ENCODE measurements at places on chromosomes 6 and 20.

- no peak for DNase-seq
Observed at GRCh38 chr20:24366336-24367004, 103.0 kb upstream of the SYNDIG1 start.

- DNase-seq, result no peak
Observed at GRCh38 chr6:169274781-169275180, 21.1 kb upstream of the THBS2 start.

DNA sequence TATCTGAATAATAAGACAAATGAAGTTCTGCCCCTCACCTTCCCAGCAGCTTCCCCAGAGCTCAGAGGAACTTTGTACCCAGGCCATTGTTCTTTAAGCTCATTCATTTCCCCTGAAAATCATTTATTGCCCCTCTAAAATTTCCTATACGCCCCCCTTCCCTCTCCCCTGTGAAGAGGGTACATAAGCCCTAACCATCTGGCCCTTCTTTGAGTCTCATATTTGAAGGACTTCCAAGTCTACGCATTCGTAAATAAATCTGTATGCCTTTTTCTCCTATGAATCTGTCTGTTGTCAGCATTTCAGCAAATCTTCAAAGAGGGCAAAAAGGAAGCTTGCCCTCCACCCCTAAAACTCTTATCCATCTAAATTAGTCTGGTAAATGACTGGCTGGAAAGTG, 73.1 kb upstream of the DST start:
- DNase-seq, result no peak

- no peak for DNase-seq
Observed at GRCh38 chr6:21741221-21742109, 147.9 kb downstream of the SOX4 start.

- DNase-seq, result no peak
Observed at GRCh38 chr20:31845300-31845863, at the start of gene FOXS1. Gene FOXS1 (minus strand): TSS chr20:31845604. CDS start chr20:31845542, 62 bp downstream.

GRCh38 chr6:1729133-1729749, 119.5 kb downstream of the FOXC1 start:
- DNase-seq, result no peak

GRCh38 chr20:22020201-22020600, 314.7 kb downstream of the PAX1 start:
- no peak for DNase-seq

GRCh38 chr6:37204014-37204751, 34.2 kb downstream of the PIM1 start:
- no peak for DNase-seq

DNA sequence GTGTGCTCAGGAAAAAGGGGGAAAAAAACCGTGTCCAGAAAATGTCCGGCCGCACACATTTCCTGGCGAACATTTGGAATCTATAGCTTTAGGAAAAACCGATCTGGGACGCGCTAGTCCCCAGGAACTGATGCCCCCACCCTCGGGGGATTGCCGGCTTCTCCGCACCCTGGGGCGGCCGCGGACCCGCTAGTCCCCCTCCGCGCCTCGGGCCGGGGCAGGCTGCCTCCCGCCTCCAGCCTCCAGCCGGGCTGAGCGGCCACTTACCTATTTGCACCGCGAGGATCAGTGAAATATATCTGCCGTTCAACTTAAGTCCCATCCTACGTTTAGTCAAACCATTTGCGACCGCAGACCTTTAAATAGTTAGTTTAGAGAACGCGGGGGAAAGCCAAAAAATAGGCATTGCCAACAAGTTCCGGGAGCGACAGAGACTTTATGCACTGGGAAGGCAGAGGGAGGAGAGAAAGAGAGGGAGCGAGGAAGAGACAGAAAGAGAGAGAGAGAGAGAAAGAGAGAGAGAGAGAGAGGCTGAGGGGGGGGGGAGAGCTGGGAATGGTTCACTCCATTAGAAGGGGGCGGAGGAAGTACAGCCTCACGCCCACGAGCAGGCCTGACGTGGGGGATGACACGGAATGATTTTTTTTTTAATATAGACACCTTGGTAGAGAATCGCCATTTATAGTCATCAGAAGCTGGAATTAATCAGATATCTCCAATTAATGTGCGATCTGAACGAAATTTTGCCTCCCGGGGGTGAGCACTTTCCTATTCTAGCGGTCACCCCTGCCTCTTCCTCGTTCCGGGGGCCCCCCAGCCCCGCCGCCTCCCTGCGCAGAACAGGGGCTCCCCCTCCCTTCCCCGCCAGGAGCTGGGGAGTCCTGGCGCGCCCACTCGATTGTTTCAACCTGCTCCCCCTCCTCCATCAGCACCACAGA, at the start of gene NRN1:
NRN1 (minus strand) TSS at position 498 of the 938 bp plus-strand sequence; CDS start at position 322, 176 bp downstream.
- DNase-seq, result no peak

DNA sequence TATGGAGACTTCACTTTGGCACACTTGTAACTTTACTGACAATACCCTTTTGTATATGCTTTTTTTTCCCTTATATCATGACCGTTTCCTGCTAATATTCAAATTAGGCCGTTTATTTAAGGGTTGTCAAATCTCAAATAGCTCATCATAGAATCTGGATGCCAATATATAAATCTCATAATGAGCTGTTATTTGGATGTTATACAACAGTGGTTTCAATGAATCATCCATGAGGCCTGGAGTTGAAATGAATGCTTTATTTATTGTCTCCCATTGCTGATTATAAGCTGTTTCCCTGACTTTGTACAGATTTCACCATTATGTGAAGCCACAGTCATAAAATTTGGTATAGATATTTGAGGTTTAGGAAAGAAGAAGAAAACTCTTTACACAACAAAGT, 256.1 kb downstream of the PLCB1 start:
- no peak for DNase-seq

DNA sequence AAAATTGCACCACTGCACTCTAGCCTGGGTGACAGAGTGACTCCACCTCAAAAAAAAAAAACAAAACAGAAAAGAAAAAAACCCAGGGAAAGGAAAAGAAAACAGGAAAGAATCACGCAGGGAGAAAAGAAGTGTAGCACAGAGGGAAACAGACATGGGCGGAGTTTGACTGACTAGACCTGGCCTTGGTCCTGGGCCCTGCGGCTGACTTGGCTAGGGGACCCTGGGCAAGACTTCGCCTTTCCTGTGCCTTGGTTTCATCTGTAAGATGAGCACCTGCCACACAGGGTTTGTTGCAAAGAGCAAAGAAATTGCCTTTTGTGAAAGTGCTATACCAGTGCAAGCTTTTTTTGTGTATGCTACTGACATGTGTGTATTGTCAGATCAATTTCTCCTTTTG, 71.3 kb upstream of the KCNG1 start:
- DNase-seq, result no peak

DNA sequence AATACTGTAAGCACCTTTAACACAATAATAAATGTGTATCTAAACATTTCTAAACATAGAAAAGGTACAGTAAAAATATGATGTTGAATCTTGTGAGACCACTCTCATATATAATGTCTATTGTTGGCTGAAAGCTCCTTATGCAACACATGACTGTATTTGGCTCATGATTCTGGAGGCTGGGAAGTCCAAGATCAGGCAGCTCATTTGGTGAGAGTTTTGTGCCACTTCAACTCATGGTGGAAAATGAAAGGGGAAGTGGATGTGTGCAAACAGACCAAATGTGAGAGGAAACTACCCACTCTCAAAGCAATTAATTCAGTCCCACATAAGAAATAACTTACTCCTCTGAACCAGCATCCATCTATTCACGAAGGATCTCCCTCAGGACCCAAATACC, 257.7 kb upstream of the OPRM1 start:
- no peak for DNase-seq

GRCh38 chr6:40490508-40490907, 96.7 kb downstream of the LRFN2 start:
- DNase-seq, result no peak

GRCh38 chr6:137089305-137089704, 44.5 kb upstream of the IL20RA start:
- DNase-seq, result no peak

- DNase-seq, result no peak
Observed at GRCh38 chr6:137722749-137723272, 144.2 kb upstream of the TNFAIP3 start.

DNA sequence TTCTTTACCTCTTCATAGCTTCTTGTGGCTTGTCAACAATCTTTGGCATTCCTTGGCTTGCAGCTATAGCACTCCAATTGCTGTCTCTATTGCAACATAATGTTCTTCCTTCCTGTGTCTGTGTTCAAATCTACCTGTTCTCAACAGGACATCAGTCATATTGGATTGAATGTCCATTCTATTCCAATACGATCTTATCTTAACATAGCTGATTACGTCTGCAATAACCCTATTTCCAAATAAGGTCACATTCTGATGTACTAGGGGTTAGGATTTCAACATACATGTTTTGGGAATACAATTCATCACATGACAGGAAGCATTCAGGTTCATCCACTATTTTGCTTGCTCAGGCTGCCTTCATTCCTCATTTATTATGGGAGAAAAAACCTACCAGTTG, 684.4 kb upstream of the CITED2 start:
- no peak for DNase-seq

GRCh38 chr20:18742841-18743240, 70.7 kb upstream of the SCP2D1 start:
- no peak for DNase-seq

GRCh38 chr20:36819659-36820058, 46.1 kb upstream of the DSN1 start:
- DNase-seq, result no peak

- no peak for DNase-seq
Observed at GRCh38 chr20:22374678-22375590, 209.4 kb downstream of the FOXA2 start.

- DNase-seq, result no peak
Observed at GRCh38 chr6:119986934-119987549, 637.5 kb upstream of the MAN1A1 start.

- no peak for DNase-seq
Observed at GRCh38 chr6:128350416-128351254, 169.8 kb downstream of the PTPRK start.

DNA sequence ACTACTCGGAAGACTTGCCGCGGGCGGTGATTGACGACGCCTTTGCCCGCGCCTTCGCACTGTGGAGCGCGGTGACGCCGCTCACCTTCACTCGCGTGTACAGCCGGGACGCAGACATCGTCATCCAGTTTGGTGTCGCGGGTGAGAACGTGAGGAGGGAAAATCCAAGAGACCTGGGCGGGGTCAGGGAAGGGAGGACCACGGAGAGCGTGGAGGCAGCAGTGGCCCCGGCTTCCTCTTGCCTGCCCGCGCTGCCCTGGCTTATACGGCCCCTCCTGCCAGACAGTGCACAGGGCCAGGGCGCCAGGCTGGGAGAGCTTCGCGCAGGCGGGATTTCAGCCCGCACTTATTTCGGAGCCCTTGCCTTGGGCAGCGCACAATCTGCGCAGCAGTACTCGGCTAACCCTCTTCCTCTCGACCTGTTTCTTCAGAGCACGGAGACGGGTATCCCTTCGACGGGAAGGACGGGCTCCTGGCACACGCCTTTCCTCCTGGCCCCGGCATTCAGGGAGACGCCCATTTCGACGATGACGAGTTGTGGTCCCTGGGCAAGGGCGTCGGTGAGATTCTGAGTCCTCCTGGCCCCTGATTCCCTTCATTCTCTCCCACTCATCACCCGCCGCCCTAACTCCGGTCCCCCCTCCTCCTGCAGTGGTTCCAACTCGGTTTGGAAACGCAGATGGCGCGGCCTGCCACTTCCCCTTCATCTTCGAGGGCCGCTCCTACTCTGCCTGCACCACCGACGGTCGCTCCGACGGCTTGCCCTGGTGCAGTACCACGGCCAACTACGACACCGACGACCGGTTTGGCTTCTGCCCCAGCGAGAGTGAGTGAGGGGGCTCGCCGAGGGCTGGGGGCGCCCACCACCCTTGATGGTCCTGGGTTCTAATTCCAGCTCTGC, 2.0 kb downstream of the MMP9 start:
- peak; percentile 28 for DNase-seq

- peak; percentile 3 for DNase-seq
Observed at GRCh38 chr20:38601216-38602184, at the start of gene ARHGAP40. Gene ARHGAP40 (plus strand): TSS chr20:38601809.

DNA sequence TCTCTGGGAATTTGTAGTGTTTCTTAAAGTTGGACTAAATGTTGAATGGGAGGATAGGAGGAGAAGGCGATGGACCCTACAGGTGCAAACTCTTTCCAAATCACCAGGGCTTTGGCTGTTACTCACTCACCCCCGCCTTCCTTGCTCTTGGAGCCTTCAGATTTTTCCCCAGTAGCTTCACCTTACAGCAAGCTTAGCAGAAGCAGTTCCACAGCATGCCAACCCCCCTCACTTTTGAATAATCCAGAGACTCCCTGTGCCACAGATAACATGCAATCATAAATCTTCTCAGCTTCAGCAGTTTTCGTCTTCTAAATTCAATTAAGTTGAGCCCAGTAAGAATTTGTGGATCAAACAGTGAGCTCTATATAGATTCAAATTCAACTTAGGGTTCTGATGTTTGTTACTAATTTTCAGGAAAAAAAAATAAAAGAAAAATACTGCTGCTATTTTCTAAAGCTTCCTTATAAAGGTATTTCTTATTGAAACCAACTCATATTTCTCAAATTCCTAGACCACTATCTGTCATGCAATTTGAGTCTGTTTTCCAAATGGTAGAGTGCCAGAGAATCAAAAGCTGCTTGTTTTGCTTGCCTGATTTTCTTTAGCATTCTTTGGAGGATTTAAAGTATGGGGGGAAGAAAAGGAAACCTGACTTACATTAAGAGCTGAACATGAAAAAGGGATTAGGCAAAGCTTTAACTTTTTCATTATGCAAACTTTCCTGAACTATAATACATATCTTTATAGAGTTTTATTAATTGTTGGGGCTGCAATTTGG, 166.4 kb downstream of the EYA4 start:
- no peak for DNase-seq

GRCh38 chr6:31952140-31952805, 6.4 kb downstream of the CFB start:
- DNase-seq, result peak; percentile 31

DNA sequence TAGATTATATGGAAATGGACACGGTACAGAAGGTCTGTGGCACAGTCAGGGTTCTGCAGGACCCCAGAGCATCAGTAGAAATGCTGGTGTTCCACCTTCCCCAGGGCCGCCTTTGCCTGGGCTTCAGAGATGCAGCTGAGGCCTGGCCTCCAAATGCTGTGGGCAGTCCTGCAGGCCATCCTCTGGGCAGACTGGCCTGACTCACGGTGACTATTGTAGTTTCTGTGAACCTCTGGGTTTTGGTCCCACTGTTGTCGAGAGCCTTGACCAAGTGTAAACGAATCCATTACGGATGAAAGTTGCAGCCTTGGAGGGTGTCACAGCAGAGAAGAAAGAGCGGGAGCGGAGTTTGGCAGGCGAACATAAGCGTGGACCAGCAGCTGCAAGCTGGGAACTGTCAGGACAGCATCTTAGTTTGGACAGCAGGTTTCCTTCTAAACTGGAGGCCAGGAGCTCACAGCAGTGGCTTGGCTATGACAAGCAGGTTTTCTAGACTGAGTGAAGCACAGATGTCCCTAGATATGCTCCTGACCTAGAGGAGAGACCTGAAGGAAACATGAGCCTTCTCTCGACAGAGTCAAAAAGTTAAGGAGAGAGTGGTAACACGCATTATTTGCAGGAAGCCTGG, 46.2 kb upstream of the BCLAF1 start:
- DNase-seq, result no peak

GRCh38 chr20:50561379-50562078, 51.3 kb downstream of the PTPN1 start:
- peak; percentile 55 for DNase-seq
